ENCODE measurements at places on chromosomes 5 and 9.
A peak's percentile ranks its signal among the peaks of the same experiment; 100 is the strongest.

DNA sequence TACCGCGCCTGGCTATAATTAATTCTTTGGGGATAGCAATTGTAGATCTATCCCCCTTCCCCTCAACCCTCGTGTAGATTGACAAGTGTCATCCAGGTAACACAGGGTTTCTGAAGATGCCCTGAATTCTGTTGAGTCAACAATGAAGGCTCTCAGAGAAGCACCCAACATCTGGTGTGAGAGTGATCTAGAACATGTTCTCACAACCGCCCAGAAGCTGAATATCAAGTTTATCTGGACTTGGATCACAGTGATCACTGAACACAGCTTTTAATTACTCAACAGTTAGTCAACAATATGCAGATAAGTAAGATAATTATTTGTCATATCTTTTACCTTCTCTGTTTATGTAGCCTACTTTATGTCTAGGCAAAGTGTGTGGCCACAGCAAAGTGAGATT, 204.2 kb upstream of the RGMB start:
- no peak for DNase-seq

DNA sequence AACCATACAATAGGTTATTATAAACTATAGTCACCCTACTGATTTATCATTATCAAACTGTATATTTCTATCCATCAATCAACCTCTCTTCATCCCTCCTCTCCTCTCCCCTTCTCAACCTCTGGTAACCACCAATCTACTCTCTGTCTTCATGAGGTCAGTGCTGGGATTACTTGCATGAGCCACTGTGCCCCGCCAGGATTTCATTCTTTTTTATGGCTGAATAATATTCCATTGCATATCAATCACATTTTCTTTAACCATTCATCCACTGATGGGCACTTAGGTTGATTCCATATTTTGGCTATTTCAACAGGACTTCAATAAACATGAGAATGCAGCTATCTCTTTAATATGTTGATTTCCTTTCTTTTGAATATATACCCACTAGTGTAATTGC, 10.8 kb upstream of the PURA start:
- no peak for DNase-seq

DNA sequence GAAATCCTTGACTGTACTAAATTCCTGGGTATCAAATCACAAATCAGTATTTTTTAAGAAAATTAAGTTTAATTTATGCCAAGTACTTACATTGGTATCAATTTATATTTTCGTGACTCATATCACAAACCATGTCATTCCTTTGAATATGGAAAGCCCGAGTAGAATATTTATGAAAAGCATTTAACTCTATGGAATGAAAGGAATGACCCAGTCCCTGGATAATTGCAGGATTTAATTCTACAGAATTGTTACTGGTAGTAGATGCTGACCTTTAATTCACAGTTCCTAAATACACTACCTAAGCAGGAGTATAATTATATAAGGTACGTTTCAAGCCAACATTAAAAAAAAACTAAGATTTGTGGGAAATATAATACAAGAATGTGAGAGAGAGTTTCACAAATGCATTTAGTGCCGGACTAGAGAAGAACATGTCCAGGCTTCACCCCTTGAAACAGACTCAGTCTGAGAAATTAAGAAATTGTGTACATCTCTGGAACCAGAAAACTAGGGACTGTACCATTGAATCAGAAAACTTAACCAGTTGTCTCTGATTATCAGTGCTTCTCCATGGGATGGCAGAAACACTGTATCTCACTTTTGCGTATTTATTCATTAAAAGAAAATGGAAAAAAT, 28.5 kb upstream of the PLPPR1 start:
- no peak for DNase-seq

- peak; percentile 9 for DNase-seq
Observed at GRCh38 chr5:35672995-35673394, 55.3 kb downstream of the SPEF2 start.

DNA sequence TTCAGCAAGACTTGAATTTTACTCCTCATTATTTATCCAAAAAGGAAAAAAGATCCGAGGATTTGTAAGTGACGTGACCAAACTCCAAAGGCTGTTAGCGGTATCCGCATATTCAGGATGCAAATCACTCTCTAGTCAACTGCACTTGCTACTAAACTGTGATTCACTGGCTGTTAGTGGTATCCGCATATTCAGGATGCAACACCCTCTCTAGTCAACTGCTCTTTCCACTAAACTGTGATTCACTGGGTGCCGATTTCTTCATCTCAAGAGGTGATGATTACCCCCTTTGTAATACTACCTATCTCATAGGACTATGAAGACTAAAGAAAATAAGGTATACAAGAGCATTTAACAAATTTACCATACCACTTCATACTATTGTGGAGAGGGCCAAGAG, 5.7 kb downstream of the MAPKAP1 start:
- no peak for DNase-seq

DNA sequence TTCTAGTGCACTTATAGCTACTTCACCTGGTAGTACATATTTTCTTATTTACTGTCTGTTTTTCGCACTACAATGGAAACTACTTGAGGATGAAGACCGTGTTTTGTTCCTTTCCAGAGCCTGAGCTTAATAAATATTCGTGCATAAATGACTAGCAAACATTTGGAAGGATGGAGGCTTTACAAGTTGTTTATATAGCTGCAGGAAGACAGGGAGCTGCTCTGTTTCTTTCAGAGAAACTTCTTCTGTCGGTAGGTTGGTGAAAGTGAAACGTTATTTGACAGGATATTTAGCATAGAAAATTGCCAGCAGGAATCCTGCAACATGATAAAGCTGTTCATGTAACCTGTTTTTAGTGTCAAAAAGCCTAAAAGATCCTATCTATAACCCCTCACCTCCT, 210.6 kb downstream of the PCSK5 start:
- DNase-seq: no peak

DNA sequence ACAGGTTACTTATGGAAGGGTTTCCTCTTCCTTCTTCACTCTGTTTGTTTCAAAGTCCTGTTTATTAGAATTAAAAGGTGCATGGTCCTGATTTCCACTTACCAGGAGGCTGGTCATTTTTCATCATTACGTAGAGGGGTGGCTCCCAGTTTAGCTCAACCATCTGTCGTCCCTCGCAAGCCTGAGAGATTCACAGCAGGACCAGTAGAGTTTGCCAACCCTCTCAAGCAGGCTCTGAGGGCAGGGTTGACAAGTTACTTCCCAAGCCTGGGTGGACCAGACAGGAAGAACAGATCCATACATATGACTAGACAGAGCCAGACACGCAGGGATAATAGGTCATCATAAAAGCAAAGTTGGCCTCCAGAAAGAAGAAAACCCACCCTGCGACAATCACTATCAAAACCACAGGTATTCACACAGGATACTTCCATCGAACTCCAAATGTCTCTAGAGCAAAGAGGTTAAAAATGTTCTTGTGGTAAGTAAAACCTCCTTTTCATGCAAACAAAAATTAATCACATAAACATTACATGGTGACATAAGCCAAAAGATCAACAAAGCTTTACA, 151.9 kb downstream of the ELAVL2 start:
- DNase-seq: no peak

GRCh38 chr9:113675475-113675941, 200.6 kb upstream of the ZNF618 start:
- no peak for DNase-seq

DNA sequence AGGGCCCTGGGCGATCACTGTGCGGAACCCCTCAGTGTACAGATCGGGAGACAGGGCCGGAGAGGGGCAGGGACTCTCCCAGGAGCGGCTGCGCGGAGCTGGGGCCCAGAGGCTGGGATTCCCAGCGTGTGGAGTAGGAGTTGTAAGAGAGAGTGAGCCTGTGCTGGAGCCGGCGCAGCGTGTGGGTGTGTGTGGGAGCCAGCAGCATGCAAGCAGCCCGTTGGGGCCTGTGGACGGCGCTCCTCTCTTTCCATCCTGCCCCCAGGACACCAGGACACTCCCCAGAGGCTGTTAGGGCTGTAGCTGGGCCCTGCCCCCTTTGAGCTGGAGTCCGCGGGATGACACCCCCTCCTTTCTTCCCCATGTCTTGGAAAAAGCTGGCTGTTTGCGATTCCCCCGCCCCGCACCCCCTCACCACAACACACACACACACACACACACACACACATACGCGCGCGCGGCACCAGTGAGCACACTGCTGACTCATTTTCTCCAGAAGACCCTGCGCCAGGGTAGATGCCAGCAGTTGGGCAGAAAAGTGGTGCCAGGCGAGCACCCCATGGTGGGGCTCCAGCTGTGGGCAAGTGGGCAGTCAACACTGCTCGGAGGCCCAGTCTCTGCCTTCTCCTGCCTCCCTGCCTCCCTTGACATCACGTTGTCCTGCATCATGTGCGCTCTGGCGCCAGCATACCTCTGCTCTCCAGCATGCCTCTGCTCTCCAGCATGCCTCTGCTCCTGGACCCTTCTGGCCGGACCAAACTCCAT, 1.5 kb downstream of the COL27A1 start:
- DNase-seq: no peak

DNA sequence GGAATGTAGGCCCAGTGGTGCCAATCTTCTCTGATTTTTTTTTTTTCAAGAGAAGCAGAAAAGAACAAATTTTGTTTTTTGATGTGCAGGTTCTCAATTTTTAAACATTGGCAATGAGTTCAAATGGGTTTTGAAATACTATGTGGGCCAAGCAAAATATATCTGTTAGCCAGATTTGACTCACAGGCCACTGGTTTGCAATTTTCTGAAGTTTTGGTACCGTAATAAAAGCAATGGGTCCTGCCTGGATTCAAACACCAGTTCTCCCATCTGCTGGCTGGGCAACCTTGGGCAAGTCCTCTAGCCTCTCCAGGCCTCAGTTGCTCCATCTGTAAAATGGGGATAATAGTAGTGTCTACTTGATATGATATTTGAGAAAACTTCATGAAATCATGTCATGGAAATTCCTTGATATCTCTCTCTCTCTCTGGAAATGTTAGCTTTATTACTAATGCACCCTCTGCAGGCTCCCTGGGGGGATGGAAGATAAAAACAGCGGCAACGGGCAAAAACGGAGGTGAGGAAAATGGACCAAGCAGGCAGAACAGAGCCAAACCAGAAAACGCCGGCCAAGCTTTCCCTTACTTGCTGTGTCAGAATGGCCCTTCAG, 63.4 kb downstream of the SMIM23 start:
- DNase-seq: no peak

- no peak for DNase-seq
Observed at GRCh38 chr9:120625222-120625621, 45.3 kb upstream of the CDK5RAP2 start.

- DNase-seq: no peak
Observed at GRCh38 chr5:126138281-126138931, 284.8 kb upstream of the GRAMD2B start.

DNA sequence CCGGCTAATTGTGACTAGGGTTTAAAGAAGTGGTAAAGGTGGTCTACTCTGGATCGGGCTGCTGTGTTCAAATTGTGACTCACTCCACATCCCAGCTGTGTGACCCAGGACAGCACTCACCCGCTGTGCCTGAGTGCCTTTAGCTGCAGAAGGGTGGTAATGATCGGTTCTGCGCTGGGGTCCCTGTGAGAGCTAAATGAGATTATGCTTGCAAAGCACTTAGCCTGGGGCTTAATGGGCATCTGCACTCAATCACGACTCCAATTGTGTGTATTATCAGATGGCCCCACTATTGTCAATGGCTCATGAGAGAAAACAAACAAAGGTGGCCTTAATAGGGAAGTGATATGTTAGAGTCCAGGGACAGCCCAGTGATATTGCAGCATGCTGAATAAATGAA, 25.1 kb upstream of the TBC1D2 start:
- DNase-seq: no peak

GRCh38 chr5:32031089-32031488, 143.0 kb downstream of the GOLPH3 start:
- no peak for DNase-seq

- no peak for DNase-seq
Observed at GRCh38 chr5:180370861-180371641, 17.9 kb upstream of the GFPT2 start.

DNA sequence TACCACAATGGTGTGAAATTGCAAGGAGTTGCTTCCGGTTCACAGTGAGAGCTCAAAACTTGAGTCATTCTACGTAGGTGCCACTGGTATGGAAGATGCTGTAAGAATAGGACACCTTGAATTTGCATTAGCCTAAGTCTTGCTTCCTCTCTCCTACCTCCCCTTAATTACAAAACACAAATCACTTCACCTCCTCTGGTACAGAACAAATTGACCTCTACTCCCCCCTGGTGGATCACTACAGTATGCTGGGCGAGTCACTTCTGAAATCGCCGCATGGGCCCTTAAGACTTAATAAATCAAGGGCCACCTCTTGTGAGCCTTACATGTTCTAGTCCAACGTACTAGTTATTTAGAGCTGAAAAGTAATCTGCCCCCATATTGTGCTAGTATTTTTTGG, 145.3 kb upstream of the SMARCA2 start:
- DNase-seq: peak; percentile 14

DNA sequence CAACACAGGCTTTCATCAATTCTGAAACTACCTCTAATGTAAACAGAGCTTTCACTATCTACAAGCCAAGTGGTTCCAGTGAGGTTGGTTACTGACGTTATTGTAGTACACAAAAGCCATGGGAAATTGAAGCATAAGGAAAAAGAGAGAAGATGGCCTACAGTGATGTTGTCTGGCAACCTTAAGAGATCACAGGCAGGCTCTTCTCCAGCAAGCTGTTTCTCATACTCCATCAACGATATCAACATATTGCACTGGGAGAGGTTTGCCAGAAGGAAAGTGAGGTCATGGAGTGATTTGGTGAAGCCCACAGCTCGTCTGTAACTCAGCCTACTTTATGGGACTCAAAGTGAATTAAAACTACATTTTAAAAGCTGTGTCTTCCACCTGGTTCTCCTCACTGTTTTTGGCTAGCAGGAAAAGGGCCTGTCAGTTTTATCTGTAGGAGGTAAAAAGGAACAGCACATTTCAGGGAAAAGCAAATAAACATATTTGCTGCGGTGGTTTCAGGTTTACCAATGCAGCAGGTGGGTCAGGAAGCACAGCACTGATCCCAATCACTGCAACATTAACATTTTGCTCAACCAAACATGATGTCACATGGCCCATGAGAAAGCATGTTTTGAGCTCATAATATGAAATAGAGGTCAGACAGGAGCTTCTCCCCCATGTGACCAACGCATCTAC, 72.9 kb downstream of the ARSB start:
- DNase-seq: no peak

DNA sequence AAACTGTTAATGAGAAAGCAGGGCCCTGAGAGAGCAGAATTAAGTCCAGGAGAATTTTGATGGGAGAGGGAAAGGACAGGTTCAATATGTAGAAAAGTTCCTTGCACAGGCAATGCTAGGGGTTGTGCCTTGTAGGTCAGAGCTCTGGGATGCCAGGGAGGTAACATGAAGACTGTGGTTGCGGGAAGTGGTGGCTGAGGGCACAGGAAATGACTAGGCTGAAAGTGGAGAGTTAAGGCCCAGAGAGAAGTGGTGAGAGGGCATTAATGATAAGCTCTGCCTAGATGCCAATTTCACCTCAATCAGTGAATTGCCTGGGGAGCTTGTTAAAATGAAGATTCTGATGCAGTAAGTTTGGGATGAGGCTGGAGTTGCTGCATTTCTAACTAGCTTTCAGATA, 31.5 kb upstream of the PPP3R2 start:
- no peak for DNase-seq

- no peak for DNase-seq
Observed at GRCh38 chr5:169584998-169585451, 1.5 kb downstream of the SPDL1 start.

- no peak for DNase-seq
Observed at GRCh38 chr5:80957031-80957761, 3.0 kb upstream of the RASGRF2 start.

- DNase-seq: no peak
Observed at GRCh38 chr9:75461183-75461582, 372.9 kb downstream of the OSTF1 start.

All from T-helper 17 cell (primary cell).